ENCODE measurements at places on chromosomes 7 and 10. TPM values are rescaled to one million over a fixed set of nuclear protein-coding genes. Genes with fewer than 3 reads are reported as not detected.

DNA sequence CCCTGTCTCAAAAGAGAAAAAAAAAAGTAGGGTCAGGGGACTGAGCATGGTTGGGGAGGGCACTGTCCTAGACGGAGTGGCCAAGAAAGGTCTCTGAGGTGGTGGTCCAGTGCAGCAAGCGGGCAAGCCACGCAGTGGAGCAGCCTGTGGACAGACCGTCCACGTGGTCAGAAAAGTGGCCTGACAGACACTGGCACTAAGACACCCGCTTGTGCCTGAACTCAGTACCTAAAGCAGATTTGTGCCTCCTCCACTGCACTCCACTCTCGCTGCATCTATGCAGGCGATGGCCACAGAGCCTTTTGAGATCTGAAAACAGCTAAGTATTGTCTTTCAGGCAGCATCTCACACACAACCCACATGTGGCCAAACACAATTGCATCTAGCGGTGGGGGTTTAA, 8.8 kb downstream of the ASB10 start:
- no peak for DNase-seq

GRCh38 chr7:120603366-120603765, 254.6 kb downstream of the TSPAN12 start:
- DNase-seq, result no peak

GRCh38 chr10:117311261-117311660, 64.0 kb downstream of the PDZD8 start:
- no peak for DNase-seq

DNA sequence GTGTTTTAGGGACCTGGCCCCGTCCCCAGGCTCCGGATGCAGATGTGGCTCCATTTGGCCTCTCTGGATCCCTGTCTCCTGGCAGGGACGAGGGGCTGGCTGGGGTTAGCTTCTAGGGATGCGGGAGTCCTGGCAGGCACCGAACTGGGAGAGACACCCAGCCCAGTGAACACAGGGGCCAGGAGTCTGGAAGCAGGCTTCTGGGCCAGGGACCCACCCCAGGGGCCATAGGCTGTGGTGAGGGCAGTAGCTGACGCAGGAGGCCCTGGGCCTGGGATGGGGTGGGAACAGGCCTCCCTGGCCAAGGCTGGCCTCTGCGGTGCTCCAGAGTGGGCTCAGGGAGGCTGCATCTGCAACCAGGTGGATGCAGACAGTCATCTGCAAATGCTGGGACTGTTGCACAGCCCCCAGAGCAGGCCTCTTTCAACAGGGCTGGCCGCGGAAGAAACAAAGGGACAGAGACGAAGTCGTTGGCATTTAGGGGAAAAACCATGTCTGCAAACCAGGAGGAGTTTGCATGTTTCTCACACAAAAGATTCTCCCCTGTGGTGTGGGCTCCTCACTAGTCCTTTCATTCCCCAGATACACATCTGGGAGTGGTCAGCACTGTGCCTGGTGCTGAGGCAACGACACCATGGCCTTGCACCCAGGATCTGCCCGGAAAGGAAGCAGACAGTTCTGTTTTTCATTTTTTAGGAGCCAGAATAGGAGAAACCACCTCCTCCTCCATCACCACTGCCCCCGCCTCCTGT, 36.4 kb upstream of the ZNF488 start:
- DNase-seq, result no peak

- no peak for DNase-seq
These were observed 965.6 kb downstream of the XPNPEP1 start for GRCh38 chr10:108957681-108958080.

- DNase-seq, result no peak
These were observed 175.6 kb downstream of the ELFN1 start for GRCh38 chr7:1845536-1846311.

GRCh38 chr7:68485253-68485917, 1112.9 kb upstream of the AUTS2 start:
- DNase-seq, result no peak

- no peak for DNase-seq
These were observed 109.1 kb downstream of the DNAJB6 start for GRCh38 chr7:157445956-157446295.

DNA sequence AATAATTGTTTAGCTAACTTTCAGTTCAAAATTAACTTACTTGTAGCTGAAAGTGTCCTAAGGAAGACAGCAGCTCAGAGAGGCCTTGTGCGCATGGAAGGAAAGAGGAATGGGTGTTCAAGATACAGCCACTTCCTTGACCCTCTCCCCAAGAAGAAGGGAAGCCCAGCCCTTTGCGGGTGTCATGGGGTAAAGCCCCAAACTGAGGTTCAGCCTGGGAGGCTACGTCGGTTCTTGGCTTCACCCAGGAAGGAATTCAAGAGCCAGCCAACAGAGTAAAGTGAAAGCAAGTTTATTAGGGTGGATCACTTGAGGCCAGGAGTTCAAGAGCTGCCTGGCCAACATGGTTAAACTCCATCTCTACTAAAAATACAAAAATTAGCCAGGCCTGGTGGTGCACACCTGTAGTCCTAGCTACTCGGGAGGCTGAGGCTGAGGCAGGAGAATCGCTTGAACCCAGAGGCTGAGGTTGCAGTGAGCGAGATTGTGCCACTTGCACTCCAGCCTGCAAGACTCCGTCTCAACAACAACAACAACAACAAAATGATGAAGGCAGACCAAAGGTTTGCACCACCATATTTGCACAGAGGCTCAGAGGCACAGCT, 15.9 kb downstream of the GPRIN2 start:
- DNase-seq, result no peak

DNA sequence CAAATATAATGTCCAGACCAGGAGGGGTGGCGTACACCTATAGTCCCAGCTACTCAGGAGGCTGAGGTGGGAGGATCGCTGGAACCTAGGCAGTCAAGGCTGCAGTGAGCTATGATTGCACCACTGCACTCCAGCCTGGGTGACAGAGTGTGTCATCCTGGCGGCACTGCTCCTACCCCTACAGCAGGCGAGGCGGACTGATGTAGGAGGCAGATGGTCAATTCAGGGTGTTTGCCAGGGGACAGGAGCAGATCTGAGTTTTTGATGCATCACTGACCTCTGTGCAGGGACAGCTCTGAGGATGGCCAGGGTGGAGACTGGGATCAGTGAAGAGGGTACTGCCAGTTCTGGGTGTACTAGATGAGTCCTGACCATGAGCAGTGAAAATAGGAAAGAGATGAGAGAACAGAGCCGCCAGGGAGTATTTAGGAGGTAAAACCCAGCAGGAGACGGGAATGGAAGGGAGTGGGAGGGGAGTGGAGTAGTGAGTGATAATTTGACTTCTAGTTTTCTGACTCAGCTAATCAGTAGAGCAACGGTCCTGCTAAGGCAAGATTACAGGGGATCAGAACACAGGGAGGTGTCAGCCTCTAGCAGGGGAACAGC, 75.3 kb downstream of the HIP1 start:
- DNase-seq, result no peak

GRCh38 chr7:10657837-10658236, 315.8 kb upstream of the PHF14 start:
- DNase-seq, result no peak

DNA sequence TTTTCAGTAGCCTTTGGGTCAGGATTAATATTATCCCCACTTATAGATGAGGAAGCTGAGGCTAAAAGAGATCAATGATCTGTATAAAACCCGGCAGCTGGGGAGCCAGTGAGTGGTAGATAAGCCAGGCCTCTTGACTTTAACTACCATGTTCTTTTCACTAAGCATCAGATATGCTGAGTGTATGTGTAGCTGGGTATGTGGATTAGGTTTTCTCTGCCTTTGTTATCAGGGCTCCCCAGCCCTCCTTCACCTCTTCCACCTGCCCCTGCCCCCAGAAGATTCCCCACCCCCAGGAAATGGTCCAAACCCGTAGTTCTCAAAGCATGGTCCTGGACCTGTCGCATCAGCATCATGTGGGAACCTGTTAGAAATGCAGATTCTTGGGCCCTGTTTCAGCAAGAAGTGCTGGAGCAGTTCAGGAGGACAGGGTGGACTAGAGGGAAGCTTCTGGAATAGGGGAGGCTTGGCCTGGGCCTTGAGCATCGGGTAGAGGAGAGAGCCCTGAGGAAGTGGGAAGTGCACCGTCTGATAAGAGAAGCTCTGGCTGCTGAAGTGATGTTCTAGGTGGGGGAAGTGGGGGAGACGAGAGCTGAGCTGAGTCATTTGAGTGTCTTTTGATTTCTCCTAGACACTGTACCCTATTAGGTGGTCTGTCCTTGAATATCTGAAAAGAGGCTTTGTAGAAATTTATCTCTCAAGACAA, 101.3 kb downstream of the HIF1AN start:
- no peak for DNase-seq

- no peak for DNase-seq
These were observed 16.6 kb downstream of the MINDY3 start for GRCh38 chr10:15843695-15844094.

DNA sequence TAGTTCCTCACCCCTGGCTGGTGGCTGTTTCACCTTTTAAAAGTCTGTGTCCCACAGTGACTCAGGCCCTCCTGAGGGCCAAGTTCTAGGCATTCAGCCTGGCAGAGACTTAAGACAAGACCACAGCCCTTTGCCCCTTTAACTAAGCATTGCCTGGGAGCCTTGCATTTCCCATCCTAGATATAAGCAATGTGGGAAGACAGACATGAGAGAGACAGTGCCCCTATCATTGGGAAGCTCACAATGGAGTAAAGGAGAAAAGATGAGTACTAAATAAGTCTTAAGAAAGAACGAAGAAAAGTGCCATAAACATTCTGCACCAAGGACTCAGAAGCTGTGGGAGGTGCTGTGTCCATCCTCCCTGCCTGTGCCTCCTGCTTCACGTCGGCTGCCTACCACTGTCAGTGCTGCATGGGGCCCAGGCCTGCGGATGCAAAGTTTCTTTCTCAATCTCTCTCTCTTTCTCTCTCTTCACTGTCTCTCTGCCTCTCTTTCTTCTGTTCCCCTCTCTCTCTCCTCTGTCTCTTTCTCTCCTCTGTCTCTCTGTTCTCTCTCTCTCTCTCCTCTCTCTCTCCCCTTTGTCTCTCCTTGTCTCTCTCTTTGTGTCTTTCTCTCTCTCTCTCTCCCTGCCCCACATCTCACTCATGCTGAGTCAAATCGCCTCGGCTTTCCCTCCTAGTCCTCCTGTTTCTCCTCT, 21.5 kb downstream of the GPRIN2 start:
- DNase-seq, result no peak

DNA sequence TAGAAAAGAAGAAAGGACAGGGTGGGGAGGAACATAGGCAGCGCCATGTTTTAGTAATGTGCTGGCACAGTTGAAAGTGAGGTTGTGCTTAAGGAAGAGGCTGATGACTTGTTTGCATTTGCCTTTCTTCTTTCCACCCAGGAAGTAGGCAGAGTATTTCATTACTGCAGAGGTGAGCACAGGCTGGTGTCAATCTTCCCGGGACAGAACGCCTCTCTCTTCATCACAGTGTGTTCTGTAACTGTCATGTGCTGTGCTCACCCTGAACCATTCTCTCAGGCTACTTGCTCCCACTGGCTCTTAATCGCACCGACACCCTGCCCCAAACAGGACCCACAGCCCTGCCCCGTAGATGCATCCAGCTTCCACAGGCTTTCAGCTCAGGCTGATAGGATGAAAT, 135.8 kb upstream of the YAE1 start:
- no peak for DNase-seq

Gene ACSM6
- polyA plus RNA-seq, result 0.33 TPM

- no peak for DNase-seq
These were observed 164.9 kb upstream of the NEBL start for GRCh38 chr10:21061982-21062381.

DNA sequence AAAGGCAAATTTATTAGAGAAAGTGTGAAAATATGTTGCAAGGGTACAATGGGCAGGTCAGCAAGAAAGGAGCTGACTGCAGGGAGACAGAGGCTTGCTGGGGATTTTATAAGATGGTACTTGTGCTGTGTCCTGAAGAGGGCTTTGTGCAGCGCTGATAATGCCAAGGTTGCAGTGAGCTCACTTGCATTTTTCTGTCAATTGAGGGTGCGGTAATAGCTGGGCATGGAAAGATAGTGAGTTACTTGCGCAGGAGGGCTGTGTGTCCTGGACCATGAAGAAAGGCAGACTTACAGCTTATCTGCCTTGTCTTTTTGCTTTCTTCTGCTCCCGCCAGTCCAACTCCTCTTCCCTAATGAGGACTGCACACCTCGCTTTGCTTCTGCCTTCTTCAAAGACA, 12.5 kb downstream of the CDC123 start:
- DNase-seq, result no peak

- DNase-seq, result no peak
These were observed 30.0 kb downstream of the GBF1 start for GRCh38 chr10:102275343-102275742.

Gene UPK3B
- polyA plus RNA-seq, result 1.2 TPM

Gene MUC3A
- polyA plus RNA-seq, result 0.69 TPM

Gene LBX1
- not detected for polyA plus RNA-seq

- DNase-seq, result no peak
These were observed 38.0 kb upstream of the MKX start for GRCh38 chr10:27783660-27784059.

DNA sequence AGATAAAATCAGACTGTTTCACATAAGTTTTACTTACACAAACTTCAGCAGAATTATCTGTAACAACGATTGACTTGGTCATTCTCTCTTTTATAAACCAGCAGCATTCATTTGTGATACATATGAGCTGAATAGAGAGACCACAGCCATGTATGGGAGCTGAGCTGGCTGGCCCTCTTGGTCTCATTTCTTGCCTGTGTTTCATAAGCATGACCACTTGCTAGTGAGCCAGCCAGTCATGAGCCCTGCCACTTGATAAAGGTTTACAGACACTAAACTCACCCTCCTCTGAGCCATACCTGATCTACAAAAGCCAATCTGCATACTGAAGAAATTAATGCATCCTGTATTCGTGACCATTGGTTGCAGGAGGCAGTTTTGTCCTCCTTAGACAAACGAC, 82.1 kb downstream of the PKD1L1 start:
- no peak for DNase-seq

DNA sequence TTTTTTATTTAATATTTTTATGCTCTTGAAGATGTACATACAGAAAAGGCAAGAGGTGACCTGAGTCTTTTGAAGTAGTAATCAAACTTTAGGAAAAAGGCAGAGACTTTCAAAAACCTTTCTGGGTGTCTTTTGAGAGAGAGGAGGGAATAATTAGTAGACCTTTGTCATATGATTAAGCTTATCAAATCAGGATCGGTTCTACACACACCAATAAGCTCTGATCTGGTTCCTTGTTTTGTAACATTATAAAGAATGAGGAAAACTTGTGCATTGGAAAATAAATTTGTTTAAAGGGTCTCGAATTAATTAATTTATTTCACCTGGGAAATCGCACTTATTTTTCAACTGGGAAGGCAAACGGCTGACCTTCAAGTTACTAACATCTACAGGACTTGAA, 11.9 kb downstream of the TWIST1 start:
- no peak for DNase-seq

Gene FAS
- polyA plus RNA-seq, result 9.6 TPM

Gene POLR2J3
- polyA plus RNA-seq, result 80.8 TPM

DNA sequence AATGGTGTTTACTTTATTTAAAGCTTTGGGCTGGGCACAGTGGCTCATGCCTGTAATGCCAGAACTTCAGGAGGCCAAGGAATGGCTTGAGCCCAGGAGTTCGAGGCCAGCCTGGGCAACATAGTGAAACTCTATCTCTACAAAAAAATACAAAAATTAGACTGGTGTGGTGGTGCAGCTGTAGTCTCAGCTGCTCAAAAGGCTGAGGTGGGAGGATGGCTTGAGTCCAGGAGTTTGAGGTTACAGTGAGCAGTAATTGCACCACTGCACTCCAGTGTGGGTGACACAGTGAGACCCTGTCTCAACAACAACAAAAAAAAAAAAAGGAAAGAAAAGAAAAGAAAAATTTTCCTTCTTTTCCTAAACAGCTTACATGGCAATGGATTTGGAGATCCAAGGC, 22.0 kb downstream of the SLC16A9 start:
- no peak for DNase-seq

Gene GTPBP4
- 64.5 TPM for polyA plus RNA-seq

- DNase-seq, result no peak
These were observed 12.8 kb upstream of the PITRM1 start for GRCh38 chr10:3185386-3185785.

Gene LOXL4
- 4.0 TPM for polyA plus RNA-seq

Measured in renal cortex interstitium (tissue), 15 donors.